Right forelimb (tissue), 1 donor: ENCODE measurements at places on chromosomes 2 and 18.

DNA sequence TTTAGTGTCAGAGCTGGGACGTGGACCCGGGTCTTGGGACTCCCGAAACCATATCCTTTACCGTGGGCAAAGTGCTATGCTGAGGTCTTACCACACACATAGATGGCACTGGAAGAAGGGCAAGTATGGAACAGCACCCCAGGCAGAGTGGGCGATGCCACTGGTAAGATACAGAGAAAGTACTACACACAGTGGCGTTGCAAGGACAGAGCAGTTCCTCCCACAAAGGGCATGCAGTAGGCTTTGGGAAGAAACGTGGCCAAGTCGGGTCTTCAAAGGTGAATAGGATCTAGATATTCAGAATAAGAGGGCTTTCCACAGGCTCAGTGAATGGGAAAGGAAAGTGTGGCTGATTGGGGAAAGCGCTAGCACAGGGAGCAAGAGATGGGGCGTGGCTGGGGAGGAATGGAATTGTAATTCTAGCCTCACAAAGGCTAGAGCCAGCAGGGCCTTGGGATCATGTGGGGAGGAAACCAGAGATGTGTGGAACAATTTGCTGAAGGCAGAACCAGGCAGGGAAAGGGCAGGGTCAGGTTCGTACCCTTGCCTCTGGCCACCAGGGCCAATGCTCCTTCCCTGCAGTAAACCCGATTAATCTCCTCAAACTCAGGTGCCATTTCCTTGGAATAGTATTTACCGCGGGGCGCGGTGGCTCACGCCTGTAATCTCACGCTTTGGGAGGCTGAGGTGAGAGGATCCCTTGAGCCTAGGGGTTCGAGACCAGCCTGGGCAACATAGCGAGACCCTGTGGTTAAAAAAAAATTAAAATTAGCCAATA is 36.0 kb downstream of the PCBP1 start:
- peak; percentile 83 for DNase-seq

DNA sequence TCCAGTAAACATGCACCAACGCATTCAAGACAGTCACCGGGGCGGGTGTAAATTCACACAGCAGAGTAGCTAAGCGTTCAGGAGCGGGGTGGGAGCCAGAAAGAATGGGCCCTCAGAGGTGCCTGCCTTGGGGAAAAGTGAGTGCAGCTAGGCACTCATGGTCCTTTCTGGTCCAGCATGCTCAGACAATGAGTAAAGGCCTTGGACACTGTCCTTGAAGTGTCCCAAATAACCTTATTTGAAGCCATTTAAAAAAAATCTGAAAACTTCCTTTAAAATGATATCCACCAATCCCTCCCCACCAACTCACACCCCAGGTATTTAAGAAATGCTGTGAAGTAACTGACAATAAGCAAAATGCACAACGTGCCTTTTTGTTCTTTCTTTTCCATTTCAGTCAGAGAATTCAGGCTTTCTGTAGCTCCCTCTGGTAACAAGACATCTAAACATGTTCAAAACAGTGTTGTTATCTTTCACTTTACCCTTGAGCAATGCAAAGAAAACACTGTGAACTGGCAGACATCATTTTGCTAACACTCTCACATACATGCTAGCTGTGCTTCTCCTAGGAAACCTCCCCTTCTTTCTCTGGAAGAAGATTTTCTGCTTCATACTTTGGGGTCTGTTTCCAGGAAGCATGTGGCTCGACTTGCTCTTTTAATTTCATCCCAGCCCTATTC is 445.1 kb upstream of the SPRED2 start:
- no peak for DNase-seq

DNA sequence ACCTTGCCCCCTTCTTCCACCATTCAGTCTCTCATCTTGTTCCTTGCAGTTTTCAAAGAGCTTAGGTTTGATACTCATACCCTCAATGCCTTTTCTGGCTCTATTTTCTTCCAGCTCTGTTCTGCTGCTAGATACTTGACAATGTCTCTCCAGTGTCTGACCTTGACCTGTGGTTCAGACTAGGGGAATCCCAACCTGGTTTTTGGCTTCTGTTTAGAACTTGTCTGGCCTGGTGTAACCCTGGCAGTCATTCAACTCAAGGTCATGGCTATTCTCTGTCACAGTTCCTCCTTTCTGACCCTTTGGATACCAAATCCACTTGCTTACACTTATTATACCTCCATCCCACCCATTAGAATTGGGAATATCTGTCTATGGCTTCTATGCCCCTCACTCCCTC is 31.8 kb upstream of the IMP4 start:
- no peak for DNase-seq

GRCh38 chr18:6646801-6647200 is 82.7 kb upstream of the ARHGAP28 start:
- no peak for DNase-seq

GRCh38 chr2:70069049-70069448 is 18.2 kb upstream of the PCBP1 start:
- no peak for DNase-seq

GRCh38 chr2:100339823-100340222 is 17.5 kb upstream of the LONRF2 start:
- DNase-seq, result no peak

GRCh38 chr18:70288851-70289328 is at the start of gene SOCS6:
Gene SOCS6, plus strand, starts transcription at chr18:70289045. Its CDS starts 35,624 bp downstream, at chr18:70324669.
- DNase-seq, result peak; percentile 80

DNA sequence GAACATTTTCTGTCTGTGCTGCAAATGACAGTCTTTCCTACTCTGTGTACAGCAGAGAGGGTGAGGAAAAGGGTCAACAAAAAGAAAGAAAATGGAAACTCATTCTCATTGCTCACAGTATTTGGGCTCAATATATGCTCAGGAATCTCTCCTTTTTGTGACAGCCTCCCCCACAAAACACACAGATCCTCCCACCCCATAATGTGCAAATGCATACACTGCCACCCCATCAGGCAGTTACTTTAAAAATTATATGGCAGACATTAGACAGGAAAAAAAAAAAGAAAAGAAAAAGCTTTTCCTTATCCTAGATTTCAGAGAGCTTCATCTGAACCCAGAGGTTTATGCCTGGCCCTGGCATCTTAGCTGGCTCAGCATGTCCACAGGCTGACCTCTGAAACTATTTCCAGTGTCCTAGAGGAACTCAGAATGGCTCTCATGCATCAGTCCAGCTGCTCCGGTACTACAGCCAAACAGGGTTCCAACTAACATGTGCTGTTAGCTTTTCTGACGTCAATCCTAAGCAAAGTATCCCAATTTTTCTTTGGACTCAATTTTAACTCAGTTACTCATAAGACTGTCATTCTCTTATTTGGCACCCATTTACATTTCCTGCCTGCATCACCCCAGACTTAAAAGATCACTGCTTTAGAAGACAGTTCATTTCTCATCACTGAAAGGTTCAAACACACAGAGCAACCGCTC is 105.9 kb downstream of the RBMS1 start:
- peak; percentile 67 for DNase-seq

- DNase-seq, result no peak
Observed at GRCh38 chr2:30664761-30665358, 142.4 kb downstream of the CAPN13 start.

GRCh38 chr2:101012054-101012705 is 10.1 kb downstream of the RPL31 start:
- DNase-seq, result no peak

GRCh38 chr2:105780606-105781005 is 35.9 kb downstream of the NCK2 start:
- no peak for DNase-seq

DNA sequence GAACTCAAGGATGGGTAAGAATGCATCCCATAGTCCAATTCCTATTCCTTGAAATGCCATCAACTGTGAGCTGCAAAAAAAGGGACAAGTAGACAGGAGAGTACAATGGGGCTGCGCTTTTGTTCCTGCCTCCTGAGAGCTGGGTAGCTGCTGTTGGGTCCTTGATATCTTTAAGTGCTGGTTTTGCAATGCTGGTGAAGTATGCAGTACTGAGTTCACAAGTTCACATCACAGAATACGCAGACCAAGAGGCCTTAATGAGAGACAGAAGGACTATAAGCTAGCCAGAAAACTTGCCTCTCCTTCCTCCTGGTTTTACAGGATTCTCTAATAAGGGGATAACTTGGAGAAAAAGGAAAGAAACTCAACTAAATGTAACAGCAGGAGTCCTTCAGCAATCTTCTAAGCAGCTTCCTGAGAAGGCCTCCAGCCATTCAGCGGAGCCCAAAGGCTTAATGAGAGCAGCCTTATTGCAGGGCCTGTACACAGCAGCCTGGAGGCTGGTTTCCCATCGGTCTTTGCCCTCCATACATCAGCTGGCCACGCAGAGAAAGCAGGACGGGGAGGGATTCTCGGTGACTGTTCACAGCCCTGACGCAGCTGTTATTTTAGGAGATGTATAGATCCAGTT is 293.1 kb downstream of the CDCA7 start:
- no peak for DNase-seq

DNA sequence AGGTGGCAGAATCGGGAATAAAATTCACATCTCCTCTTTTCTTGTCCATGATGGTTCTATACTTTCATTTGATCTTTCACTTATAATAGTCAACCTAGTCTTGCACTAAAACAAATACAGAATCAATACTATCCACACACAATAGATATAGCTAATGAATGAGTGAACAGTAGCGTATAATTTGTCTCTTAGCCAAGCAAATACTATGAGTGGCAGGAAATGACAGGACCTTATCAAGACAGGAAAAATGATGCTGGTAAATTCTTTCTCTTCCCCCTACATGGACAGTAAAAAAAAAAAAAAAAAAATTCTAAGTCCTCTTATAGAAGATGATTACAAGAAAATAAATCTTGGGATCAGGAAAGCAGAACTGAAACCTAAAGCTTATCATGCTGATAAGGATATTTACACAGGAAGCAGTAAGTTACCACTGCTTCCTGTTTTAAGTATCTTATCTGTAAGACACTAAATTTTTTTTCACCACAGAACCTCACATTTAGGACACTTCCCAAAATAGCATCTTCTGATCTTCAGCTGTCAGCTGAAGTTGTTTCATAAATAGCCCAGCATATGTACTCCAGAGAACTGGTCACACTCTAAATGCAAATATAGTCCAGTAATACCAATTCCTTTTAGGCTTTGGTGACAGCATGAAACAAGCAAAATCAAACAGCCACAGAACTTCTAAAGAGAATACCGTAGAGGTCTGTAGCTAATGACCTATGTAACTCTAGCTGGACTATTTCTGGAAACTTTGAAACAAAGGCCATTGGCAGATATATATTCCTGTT is 27.0 kb downstream of the IRS1 start:
- DNase-seq, result no peak

- DNase-seq, result no peak
Observed at GRCh38 chr18:50721451-50722120, 98.2 kb downstream of the MRO start.

DNA sequence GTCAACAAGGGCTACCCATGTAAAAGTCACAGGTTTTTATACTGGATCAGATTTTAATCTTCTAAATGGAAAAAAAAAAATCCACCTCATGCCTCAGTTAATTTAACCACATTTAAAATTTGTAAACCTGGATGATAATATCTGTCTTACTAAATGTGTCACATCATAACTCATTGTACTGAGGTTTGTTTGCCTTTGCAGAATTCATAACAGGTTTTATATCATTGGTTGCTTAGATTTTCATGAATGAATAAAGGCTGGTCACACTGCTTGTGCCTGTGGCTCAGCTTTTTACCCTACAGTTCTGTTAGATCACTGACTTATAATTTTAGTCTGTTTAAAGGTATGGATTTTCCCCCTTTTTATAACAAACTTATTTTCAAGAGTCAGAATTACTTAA is 48.9 kb downstream of the PSMD14 start:
- DNase-seq, result no peak

- no peak for DNase-seq
Observed at GRCh38 chr2:218294430-218295022, 2.2 kb upstream of the TMBIM1 start.

- DNase-seq, result no peak
Observed at GRCh38 chr18:37249171-37249886, 316.3 kb downstream of the CELF4 start.

- no peak for DNase-seq
Observed at GRCh38 chr2:49416252-49416651, 261.9 kb upstream of the FSHR start.

GRCh38 chr2:199847181-199847864 is 3.7 kb downstream of the FTCDNL1 start:
- no peak for DNase-seq

DNA sequence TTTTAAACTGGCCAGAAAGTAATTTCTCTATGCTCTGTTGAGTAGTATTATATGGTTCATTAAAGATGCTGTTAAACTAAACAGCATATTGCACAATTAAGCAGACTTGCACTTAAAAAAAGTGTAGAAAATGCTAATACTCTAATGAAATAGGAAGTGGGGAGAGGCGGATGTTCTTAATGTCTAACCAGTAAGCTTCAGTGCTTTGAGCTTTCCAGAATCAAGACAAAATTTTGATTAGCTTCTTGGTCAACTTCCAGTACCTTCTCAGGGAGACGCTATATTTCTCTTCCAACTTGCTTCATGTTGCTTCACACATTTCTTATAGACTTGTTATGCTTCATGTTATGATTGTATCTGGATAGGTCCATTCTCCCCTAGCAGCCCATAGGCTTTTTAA is 89.1 kb downstream of the MAP2 start:
- DNase-seq, result no peak

DNA sequence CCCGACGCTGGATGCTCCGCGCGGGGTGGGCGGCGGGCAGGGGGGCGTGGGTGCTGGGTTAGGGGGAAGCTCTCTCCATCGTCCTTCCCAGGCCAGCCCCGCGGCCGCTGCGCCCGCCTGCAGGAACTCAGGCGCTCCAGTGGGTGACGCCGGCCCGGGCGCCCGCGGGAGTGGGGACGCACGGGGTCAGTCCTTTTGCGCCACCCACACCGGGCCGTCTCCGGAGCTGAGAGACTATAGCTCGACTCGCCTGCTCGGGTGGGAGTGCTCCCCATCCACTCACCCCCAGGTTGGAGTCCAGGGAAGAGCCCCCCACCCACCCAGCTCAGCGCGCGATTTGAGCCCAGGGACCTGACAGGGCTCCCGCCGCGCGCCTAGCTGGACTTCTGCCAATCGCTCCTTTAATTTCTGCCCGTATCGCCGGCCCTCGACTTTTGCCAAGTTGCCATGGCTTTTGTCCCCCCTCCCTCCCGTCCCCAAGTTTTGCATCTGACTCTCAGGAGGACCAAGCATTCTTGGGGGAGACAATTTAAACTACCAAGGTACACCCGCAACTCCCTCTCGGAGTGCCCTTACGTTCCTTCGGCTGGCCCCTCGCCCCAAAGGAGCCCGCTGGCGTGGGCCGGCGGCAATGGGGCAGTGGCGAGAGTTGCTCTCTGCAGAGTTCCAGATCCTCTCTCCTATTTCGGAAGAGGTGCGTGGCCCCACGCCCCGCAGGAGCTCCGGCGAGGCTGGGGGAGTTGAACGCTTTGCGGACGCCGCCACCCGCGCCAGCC is 205.8 kb upstream of the SMAD2 start:
- peak; percentile 54 for DNase-seq

- no peak for DNase-seq
Observed at GRCh38 chr2:10449838-10450691, 1.9 kb upstream of the ODC1 start.

DNA sequence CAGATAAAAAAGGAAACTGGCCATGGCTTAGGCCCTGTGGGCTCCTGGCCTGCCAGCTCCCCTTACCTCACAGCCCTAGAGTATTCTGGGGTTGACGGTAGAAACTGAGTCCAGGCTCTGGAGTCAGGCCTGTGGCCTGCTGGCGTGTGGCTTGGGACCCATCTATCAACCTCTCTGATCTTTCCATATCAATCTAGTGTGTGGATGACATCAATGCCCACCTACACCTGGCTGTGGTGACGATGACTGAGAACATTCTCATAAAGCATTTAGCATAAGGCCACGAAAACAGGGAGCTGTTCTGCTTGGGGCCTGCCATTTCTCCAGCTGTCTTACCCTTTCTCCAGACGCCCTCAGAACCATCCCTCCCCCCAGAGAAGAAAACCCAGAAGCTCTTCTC is 17.9 kb downstream of the PCARE start:
- DNase-seq, result no peak
